Activated CD4-positive, alpha-beta T cell treated with anti-CD3 and anti-CD28 coated beads, Interleukin-2, Interleukin-6, amounts not matched to agents 100 ng/mL and 50 ng/mL, durations not matched to agents 16 hours and 8 hours (primary cell): ENCODE measurements at places on chromosomes 6 and 20.
A peak's percentile ranks its signal among the peaks of the same experiment; 100 is the strongest.

DNA sequence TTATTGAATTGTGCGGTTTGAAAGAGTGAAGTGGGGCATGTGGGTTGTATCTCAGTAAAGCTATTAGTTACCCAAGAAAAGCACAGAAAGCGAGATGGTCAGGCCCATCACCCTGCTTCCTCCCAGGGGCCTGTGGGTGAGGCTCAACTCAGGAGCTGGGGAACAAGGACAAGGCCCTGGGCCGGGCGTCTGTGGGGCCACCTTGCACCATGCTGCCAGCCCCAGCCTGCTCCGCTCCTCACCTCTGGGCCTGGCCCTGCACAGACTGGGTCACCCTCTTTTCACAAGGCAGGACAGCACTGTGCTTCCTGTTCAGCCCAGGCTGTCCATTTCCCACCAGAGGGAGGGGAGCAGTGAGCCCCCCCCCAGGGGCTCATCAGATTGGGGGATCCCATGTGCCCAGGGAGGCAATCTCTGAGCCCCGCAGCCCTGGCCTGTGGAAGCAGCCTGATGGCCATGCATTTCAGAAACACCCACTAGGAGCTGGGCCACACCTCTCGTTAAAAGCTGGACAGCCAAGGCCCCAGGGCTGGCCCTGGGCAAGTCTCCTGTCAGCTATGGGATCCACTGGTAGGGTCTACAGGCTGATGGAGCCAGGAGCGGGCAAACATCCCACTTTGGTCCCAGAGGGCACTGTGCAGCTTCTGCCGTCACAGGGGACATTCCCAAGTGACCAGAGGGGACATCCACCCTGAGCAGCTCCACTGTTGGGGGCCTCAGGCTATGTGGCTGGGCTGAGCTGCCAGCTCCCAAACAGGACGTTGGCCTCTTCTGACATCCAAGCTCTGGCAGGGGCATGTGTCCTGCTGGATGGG lies 55.9 kb downstream of the YTHDF1 start:
- DNase-seq = no peak

GRCh38 chr20:24756292-24757025 lies 192.6 kb upstream of the CST7 start:
- DNase-seq = no peak

- DNase-seq = no peak
Observed at GRCh38 chr20:953742-954141, 37.6 kb upstream of the ANGPT4 start.

- no peak for DNase-seq
Observed at GRCh38 chr6:41694815-41695526, 40.4 kb downstream of the TFEB start.

DNA sequence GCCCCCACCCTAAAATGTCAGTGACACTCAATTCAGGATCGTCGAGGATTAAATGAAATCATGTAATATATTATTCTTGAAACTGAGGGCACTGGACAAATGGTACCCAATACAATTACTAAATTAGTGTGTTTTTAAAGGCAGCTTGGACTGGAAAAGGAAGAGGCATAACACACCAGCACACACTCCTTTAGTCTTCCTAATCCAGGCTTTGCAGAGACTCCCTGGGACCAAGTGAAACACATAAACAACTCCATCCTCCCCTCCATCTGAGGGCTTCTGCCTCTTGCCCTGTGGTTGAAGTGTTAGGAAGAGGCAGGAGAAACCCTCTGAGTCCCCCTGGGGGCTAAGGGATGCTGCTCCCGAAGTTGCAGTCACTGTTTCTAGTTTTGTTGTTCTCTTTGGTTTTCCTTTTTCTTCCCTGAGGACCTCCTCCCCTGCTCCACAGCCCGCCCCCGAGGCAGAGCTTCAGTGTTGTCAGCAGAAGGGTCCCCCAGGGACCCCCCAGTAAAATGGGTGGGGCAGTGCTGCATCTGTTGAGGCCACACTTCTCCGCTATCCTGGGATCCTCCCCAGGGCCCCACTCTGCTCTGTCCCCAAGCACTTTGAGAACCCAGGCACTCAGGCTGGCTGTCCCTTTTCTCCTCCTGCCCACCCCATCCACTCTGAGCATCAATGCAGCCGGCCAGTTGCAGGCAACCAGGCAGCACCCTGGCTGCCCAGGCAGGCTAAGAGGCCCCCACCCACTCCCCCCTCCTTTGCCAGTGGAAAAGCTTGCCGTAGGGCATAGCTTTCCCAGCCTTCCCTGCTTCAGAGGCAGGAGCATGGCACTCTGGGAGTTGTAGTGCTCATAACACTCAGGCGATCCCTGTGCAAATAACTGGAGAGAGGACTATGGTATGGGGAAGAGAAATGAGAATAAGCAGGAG lies 5.9 kb downstream of the TMEM63B start:
- DNase-seq = peak; percentile 14

GRCh38 chr6:98821756-98822405 lies 12.5 kb upstream of the POU3F2 start:
- DNase-seq = no peak

DNA sequence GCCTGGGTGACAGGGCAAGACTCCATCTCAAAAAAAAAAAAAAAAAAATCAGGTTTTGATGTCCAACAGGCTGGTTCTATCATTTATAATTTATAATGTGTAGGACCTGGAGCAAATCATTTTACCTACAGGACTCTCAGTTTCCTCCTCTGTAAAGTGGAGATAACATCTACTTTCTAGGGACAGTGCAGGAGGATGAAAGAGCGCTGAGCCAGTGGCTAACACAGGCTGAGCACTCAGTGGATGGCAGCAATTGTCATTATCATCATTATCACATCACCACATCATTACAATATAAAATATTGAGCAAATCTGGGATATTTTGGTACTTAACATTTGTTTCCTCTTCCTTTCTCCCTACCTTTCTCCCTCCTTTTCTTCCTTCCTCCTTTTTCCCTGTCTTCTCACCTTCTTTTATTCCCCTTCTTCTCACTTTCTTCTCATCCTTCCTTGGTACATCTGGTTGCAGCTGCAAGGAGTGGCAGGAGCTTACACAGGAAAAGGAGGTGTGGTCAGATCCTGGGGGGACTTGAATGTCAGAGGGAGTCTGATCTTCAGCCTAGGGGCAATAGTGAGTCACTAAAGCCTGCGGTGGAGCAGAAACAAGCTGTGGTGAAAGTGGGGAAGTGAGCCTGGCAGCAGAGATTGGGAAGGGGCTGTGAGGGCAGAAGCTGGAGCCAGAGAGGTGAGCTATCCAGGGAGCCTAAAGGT lies 24.6 kb upstream of the CTNNBL1 start:
- DNase-seq = peak; percentile 22

DNA sequence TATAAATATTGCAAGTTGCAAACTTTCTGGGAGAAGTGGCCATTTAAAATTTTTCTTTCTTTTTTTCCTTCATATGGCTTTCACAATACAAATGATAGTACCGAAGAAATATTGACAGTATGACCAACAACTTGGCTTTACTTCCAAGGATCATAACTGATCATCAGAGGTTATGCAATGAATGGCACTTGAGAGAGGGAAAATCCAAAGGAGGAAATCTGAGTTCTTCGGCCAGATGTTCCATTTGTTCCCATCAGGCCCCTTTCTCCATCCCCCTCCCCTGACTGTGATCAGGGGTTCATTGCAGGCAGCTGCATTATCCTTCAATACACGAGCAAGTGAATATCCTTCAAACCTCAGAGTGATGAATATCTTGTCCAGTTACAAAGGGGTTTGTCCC lies 130.0 kb upstream of the UST start:
- DNase-seq = no peak

GRCh38 chr20:60877071-60877857 lies 374.8 kb upstream of the CDH4 start:
- no peak for DNase-seq

- DNase-seq = peak; percentile 52
Observed at GRCh38 chr20:1391640-1392442, 1.0 kb downstream of the FKBP1A start.

- DNase-seq = no peak
Observed at GRCh38 chr20:59825944-59826759, 107.3 kb downstream of the SYCP2 start.

- no peak for DNase-seq
Observed at GRCh38 chr20:48839154-48839917, 11.5 kb upstream of the PREX1 start.

- no peak for DNase-seq
Observed at GRCh38 chr6:50831186-50831585, 12.5 kb downstream of the TFAP2B start.

GRCh38 chr6:137261361-137261760 lies 42.2 kb upstream of the IFNGR1 start:
- DNase-seq = no peak

DNA sequence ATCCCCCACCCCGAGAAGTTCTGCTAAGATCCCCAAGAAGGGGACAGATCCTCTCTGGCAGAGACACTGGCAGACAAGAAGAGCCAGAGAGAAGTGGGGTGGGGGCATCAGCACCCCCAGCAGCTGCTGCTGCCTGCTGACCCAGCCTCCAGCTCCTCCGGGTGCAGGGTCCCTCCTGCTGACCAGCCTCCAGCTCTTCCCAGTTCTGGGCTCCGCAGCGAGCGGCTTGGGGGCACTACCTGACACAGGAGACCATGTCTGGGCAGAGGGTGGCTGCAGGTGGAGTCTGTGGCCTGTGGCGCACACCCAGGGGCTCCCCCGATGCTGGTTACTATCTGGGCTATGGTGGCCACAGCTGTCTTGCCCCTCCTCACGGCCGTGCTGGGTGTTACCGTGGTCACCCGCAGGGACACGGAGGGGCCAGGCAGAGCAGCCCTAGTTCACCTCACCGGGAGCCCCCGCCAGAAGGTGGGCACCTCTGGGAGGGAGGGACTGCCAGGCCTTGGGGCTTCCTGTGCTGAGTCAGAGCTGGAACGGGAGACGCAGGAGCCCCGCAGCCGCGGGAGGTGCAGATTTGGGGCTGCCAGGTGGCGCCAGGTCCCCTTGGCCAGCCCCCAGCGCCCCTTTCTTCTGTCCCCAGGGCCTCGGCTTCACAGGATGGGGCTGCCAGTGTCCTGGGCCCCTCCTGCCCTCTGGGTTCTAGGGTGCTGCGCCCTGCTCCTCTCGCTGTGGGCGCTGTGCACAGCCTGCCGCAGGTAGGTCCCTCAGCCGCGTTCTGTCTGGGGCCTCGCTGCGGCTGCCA lies 630 bp downstream of the LIME1 start:
- DNase-seq = peak; percentile 61

DNA sequence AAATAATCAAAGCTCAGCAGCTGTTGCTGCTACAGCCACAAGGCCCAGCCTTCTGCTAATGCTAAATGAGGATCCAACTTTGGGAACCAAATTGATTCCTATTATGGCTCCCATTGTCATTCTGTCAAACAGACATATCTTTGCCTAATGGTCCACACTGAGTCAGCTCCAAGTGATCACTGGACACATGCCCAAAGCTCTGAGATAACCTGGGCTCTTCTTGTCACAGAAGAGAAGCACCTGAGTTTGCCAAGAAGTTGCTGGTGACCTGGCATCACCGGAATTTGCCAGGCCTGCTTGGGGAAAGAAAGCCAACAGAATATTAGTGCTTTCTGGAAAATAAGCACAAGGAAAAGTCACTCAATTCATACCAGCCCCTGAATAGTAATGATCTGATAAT lies 5.8 kb downstream of the TNFRSF21 start:
- DNase-seq = no peak

GRCh38 chr6:21022343-21023107 lies 488.3 kb downstream of the CDKAL1 start:
- DNase-seq = no peak

DNA sequence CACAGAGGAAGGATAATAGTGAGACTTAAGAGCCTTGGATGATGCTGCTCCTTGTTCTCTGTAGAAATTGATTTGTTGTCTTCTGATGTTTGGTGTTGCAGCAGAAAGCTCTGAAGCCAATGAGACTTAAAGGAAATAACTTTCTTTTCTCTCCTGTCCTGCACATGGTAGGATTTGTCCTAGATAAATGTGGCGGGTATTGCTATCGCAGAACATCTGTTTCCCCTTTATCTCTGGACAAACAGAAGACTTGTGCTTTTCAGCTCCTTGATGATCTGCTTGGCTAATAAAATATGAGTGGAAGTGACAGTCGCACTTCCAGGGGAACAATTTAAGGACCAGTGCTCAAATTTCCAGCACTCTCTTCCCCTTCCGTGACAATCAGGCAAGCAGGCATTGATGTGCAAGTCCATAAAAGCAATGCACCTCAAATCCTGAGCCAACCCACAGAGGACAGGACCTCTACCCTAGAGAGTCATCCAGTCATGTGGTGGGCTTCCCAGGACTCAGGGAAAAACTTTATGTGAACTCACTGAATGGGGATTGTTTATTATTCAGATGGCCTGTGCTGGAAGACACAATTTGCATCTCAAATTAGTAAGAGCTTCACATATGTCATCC lies 9.9 kb upstream of the NCR2 start:
- no peak for DNase-seq

DNA sequence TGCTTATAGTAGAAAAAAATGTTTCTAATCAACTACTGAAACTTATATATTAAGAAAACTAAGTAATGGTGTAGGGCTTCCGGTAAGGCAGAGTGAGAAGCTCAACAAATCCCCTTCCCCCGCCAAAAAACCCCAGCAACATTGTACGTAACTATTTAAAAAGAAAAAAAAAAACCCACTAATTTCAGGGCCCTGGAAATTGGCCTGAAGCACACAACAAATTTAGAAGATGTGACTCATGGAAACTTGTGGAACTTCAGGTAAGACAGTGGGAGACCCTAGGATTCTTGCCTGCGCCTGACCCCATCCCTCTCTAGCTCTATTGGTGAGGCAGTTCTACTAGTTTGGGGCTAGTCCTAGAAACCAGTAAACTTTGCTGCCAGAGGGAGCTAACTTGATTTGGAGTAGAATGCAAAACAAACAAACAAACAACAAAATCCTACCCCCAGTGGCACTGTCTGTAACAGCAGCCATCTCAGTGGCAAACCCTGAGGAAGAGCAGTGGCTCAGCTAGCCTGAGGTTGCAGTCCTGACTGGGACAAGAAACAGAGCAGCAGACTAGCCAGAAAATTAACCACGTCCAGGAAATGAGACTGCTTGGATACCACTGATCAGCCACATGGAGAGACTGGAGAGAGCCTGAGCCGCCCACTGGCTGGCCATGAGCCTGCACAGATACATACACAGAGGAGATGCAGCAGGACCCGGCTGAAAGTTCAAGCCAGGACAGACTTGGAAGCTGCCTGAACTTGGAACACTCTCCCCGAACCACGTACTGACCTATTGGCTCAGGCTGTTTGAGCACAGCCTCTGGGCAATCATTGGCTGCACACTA lies 135.1 kb downstream of the TBXT start:
- DNase-seq = no peak

DNA sequence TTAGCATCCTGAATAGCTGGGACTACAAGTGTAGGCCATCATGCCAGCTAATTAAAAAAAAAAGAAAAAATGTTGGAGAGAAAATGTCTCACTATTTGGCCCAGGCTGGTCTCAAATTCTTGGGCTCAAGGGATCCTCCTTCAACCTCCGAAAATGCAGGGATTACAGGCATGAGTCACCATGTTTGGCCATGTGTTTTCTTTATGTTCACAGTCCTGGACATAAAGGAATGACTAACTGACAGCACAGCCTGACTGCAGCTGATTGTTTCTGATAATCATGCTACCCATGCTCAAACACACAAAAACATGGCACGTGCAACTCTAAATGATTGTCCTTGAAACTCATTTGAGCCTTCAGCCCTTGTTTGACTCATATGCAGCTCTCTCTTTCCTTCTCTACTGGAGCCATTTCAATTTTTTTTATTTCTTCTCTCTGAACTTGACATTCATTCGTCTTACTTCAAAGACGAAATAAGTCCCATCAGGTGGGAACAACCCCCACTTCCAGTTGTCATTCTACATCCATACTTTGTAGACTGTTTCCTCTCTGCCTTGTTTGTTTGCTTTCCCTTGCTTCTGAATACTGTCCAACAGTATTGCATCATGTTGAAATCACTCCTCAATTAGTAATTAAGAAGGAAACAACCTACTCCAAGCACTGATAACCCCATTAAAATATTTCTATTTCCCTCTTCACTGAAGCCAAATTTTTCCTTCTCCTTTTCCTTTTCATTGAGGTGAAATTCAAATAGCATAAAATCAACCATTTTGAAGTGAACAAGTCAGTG lies 413.0 kb downstream of the BMP2 start:
- no peak for DNase-seq
